ENCODE measurements at places on chromosomes 5 and 9.

GRCh38 chr9:131048820-131049219 lies 39.8 kb downstream of the LAMC3 start:
- no peak for DNase-seq

DNA sequence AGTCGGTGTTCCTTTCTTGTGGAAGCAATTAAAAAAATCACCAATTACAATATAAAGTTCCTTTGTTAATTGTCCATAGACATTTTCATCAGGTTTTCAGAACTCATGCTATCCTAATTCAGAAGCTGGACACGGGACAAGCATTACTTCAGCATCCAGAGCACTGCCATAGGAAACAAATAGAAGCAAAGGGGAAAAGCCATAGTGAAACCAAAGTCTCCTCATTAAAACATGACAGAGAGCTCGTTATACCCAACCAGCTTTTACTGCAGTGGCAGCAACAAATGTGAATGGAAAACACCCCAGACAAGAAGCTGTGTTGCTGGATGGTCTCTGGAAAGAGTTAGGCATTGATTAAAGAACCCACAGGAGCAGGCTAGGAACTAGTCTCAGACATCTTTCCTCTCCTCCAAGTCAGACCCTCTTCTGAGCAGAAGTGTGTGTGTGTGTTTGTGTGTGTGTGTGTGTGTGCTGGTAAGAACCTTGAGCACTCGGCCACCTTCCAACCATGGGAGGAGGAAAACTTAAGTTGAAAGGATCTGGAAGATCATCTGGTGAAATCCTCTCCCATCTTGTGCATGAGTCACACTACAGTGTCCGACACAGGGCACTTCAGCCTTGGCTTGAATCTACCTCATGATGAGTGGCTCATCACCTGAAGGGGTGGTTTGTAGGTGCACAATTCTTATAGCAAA lies 162.6 kb upstream of the ADAMTS16 start:
- no peak for DNase-seq

DNA sequence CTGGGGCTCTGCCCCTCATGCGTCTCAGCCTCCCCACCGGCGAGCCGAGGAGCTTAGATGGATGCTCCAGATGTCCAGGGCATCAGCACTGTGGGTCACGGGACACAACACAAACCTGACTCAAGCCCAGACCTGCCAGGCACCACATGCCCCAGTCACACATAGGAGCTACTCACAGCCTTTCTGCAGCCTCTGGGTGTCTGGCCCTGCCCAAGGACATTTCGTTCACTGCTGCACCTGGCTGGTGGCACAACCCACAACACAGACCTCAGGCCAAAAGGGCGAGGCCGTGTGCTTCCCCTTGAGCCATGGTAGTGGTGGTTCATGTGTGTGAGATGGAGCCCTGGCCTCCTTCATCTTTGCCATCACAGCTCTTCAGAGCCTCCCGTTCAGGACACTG lies 89.6 kb upstream of the FCN2 start:
- DNase-seq: peak; percentile 24

DNA sequence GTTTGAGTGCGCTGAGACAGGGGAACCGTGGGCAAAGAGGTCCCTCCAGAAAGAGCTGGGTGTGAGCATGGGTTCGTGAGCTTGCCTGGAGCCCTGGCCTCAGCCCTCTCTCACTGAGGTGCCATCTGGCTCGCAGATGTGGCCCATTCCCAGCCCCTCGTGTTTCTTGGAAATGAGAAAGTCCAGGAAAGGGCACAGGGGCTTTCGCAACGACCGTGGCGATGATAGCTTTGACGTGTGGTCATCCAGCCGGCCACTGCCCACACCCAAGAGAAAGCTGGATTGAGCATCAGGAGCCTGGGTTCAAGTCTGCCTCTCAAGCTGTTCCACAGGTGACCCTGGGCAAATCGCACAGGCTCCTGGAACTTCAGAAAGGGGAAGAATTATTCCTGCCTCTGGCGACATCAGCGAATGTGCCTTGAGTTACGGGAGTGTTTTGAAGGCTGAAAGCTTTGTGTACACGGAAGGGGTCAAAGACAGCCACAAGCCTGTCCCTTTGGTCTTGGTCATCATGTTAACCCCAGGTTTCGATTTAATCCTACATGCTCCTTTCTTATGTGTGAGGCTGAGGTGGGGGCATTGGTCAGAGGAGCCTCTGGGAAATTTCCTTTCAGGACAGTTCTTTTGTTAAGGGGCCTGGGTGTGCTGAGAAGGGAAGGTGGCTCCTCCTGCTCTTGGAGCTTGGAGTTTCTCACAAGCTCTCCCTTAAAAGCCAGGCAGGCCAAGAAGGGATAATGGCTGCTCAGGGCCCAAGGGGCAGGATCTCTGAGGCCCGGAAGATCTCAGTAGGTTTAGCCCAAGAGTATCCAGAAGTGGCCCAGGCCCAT lies 41.7 kb upstream of the IL17B start:
- DNase-seq: no peak

DNA sequence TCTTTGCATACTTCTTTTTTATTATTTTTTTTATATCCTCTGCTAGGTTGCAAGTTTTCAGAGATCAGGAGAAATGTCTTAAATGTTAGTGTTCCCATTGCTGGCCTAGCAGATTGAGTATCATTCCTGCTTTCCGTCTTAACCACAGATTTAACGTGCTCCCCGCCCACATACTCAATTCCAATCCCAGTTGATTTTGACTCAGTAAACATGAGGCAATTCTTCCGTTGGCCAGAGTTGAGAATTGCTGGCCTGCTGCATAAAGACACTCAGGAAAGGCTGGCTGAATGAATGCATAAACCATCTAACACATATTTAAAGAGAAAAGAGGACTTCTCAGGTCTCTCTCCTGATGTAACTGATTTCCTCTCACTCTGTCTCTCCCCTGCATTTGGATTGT lies 46.8 kb upstream of the PLPP6 start:
- no peak for DNase-seq

DNA sequence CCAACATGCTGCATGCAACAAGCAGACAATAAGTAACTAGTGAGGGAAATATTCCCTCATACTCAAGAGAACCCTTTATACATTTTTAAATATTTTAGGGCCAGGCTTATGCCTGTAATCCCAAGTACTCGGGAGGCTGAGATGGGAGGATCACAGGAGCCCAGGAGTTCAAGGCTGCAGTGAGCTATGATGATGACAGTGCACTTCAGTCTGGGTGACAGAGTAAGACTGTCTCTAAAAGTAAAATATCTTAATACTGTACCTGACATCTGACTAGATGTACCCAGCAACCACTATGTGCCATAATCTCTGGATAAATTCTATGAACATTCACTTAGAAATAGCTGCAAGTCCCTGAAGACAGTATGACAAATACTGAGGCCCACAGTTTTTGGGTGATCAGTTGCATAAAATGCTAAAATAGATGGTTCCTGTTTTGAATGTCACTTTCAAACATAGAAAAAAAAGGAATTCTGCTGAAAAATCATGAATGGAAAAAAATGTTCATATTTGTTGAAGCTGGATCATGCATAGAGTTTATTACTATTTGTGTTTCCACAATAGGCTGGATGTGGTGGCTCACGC lies 2.0 kb upstream of the C5orf15 start:
- DNase-seq: no peak

DNA sequence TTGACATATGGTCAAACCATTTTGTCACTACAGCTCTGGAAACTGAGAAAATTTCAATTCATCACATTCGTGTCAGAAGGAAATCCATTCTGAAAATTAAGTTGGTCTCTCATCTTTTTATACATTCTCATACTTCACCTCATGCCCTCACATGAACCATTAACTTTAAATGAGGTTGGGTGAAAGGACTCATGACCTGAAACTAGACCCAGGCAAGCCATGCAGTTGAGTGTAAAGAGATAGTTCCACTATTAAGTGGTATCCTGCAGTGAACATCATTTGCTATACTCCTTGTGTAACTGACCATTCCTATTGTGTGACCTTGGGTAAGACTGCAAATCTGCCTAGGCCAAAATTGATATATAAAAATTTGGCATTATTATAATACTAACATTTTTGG lies 299.6 kb upstream of the GRIN3A start:
- no peak for DNase-seq

DNA sequence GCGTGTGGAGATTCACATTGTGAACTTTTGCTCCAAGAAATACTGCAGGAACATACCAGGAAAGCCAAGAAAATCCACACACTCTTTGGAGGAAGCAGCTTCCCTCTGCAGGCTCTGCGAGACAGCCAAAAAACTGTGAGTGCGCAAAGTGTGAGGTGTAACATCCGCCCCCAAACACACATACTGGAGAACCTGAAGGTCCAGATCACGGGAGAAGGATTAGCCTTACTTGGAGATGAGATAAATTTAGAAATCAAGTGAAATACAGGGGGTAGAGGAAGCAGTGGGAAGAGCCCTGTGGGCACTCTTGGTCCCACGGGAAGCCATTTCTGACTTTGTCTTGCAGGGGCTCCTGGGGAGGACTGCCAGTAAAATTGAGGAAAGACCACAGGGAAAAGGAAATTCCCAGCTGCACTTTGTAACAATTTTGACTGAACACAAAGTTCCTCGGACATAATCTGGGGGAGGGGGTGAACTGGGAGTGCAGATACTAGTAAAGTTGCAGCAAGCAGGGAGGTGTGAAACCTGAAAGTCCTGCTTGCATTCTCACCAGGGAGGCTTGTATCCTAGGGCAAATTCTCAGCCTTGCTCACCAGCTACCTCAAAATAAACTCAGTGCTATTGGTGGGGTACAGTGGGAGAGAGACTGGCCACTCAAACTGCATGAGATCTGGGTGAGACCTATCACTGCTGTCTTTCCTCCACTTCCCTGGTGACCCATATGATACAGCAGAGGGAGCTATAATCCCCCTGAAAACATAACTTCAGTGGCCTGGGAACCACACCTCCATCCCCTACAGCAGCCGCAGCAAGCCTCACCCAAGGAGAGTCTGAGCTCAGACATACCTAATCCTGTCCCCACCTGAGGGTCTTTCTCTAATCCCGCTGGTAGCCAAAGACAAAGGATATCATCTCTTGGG lies 109.1 kb downstream of the ALDH1A1 start:
- DNase-seq: no peak

GRCh38 chr9:136602193-136602885 lies 56.5 kb upstream of the NOTCH1 start:
- DNase-seq: no peak

- DNase-seq: no peak
These were observed 383.5 kb downstream of the ARHGEF28 start for GRCh38 chr5:74009502-74009901.

DNA sequence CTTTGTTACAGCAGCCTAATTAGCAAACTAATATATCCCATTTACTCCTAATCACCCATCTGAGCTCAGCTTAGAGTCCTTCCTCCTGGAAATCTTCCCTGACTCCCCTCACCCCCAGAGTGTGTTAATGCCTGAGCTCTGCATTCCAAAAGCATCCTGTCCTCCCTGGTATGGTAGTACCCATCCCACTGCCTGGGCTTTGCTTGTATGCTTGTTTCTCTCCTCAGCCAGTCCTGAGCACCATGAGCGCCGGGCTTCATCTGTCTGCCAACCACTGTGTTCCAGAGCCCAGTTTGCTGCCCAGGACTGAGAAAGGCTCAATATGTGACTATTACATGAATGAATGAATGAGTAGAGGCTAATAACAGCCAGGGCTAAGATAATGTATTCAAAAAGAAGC lies 272.4 kb downstream of the CDK5RAP2 start:
- no peak for DNase-seq

- DNase-seq: no peak
These were observed 194.6 kb downstream of the CETN3 start for GRCh38 chr5:90214991-90215390.

DNA sequence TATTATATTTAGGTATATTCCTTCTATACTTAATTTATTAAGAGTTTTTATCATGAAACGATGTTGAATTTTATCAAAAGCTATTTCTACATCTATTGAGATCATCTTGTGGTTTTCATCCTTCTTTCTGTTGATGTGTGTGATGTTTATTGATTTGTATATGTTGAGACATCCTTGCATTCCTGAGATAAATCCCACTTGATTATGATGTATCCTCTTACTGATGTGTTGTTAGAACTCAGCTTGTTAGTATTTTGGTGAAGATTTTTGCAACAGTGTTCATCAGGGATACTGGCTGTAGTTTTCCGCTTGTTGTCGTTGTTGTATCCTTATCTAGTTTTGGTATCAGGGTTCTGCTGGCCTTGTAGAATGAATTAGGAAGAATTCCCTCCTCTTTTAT lies 213.6 kb downstream of the GDNF start:
- no peak for DNase-seq

GRCh38 chr5:116738239-116738614 lies 163.6 kb upstream of the SEMA6A start:
- DNase-seq: no peak

- peak; percentile 57 for DNase-seq
These were observed 2.5 kb downstream of the SLC6A18 start for GRCh38 chr5:1227667-1228066.

- DNase-seq: no peak
These were observed 32.8 kb upstream of the TNIP1 start for GRCh38 chr5:151113651-151114050.

GRCh38 chr9:115593587-115594091 lies 475.7 kb upstream of the TNC start:
- DNase-seq: no peak

GRCh38 chr5:175523292-175523691 lies 44.9 kb downstream of the SFXN1 start:
- DNase-seq: no peak

- DNase-seq: no peak
These were observed 46.6 kb upstream of the PCA3 start for GRCh38 chr9:76717613-76718012.

DNA sequence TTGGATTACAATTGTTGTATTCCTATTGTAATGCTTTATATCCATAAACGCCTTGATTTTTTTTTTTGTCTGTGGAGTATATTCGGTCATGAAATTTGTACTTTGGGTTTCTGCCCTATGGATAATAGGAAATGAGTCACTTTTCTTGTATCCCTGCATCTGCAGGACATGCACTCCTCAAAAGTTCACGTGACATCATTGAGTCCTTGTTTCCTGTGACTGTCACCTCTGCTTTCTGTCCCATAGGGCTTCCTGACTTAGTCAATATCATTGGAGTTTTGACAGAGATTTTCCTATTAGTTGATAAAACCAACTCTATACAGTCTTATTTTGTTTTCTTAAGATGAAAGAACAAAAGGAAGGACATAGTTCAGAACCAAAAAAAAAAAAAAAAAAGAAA lies 356.3 kb downstream of the MAT2B start:
- DNase-seq: no peak

Measured in DMS 273 treated with DMSO at 0.1 percent for 48 hours (cell line).